HT-29 (cell line): ENCODE measurements at places on chromosomes 6 and 20. TPM values are rescaled to one million over a fixed set of nuclear protein-coding genes. Genes with fewer than 3 reads are reported as not detected.

Gene SLC22A16
- total RNA-seq = not detected in 2 replicates

GRCh38 chr6:35719404-35719829 is 17.4 kb upstream of the ARMC12 start:
- DNase-seq = no peak

- no peak for DNase-seq
These were observed 10.8 kb upstream of the SMIM29 start for GRCh38 chr6:34259529-34260069.

GRCh38 chr6:115618256-115618655 is 442.4 kb downstream of the FRK start:
- DNase-seq = no peak
